ENCODE measurements at places on chromosomes 4 and X. TPM values are rescaled to one million over a fixed set of nuclear protein-coding genes. Genes with fewer than 3 reads are reported as not detected.

ENPP6 gene
- total RNA-seq: not detected

UGT2A1 gene
- total RNA-seq: 4.5 TPM

GPAT3 gene
- total RNA-seq: 3.0 TPM

SLC10A4 gene
- total RNA-seq: 2.0 TPM

TMEM156 gene
- 0.36 TPM for total RNA-seq

AREG gene
- total RNA-seq: not detected

HSFX4 gene
- total RNA-seq: 0.50 TPM

G3BP2 gene
- total RNA-seq: 192 TPM

CD40LG gene
- total RNA-seq: not detected

GAGE12J gene
- total RNA-seq: not detected

ELOVL6 gene
- total RNA-seq: 55.9 TPM

COL25A1 gene
- 1.3 TPM for total RNA-seq

FAM114A1 gene
- 9.7 TPM for total RNA-seq

ASB12 gene
- not detected for total RNA-seq

F8A2 gene
- not detected for total RNA-seq

DTHD1 gene
- 17.5 TPM for total RNA-seq

CXorf65 gene
- total RNA-seq: not detected

QRFPR gene
- total RNA-seq: not detected

KCNIP4 gene
- 3.8 TPM for total RNA-seq

HNRNPH2 gene
- total RNA-seq: 56.1 TPM

ARX gene
- total RNA-seq: 0.10 TPM

NAP1L3 gene
- 0.45 TPM for total RNA-seq

GLRA3 gene
- 1.4 TPM for total RNA-seq

MAGEA1 gene
- total RNA-seq: 0.13 TPM

FAM90A26 gene
- total RNA-seq: not detected

SPINK2 gene
- total RNA-seq: not detected

CORIN gene
- total RNA-seq: 0.27 TPM

CXorf49 gene
- not detected for total RNA-seq

GPR82 gene
- 0.33 TPM for total RNA-seq

LANCL3 gene
- 6.8 TPM for total RNA-seq

EFHC2 gene
- 1.6 TPM for total RNA-seq

PDE6B gene
- total RNA-seq: 5.6 TPM

LUZP4 gene
- not detected for total RNA-seq

LRRC66 gene
- total RNA-seq: 0.31 TPM

MBNL3 gene
- 13.7 TPM for total RNA-seq

MAGEE2 gene
- 3.0 TPM for total RNA-seq

CT45A2 gene
- not detected for total RNA-seq

HSFX3 gene
- total RNA-seq: not detected

GSTCD gene
- total RNA-seq: 4.6 TPM

NXF2B gene
- not detected for total RNA-seq

SRPX gene
- 13.8 TPM for total RNA-seq

HPSE gene
- total RNA-seq: 1.4 TPM

KIF4A gene
- total RNA-seq: 0.38 TPM

NOP14 gene
- total RNA-seq: 37.6 TPM

GYPE gene
- total RNA-seq: 6.4 TPM

ATP11C gene
- 25.0 TPM for total RNA-seq

GPR143 gene
- 1.1 TPM for total RNA-seq

LAMP2 gene
- 31.1 TPM for total RNA-seq

Measured in motor neuron (in vitro differentiated cells).